NCI-H510A (cell line): ENCODE measurements at places on chromosomes 3 and 15.

- no peak for DNase-seq
Measured at GRCh38 chr3:157317895-157318294, 118.8 kb upstream of the PTX3 start.

GRCh38 chr3:3806092-3806491 is 6.9 kb downstream of the LRRN1 start:
- DNase-seq, result no peak

DNA sequence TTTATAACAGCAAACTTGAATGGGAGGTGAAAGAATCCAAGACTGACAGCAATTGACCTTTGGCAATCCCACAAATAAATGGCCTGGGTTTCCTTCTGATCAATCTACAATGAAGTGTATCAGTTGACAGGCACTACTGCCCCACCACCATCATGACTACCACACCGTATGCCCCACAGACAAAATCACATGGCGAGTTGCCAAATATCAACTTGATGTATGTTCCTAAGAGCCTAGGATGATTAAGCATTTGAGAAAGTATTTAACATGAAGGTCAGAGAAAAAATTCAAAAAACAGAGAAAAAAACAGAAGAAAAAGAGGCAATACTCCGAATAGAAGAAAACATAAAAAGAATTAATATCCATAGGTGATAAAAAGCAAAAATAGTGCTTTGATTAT is 215.9 kb upstream of the STAC start:
- no peak for DNase-seq

DNA sequence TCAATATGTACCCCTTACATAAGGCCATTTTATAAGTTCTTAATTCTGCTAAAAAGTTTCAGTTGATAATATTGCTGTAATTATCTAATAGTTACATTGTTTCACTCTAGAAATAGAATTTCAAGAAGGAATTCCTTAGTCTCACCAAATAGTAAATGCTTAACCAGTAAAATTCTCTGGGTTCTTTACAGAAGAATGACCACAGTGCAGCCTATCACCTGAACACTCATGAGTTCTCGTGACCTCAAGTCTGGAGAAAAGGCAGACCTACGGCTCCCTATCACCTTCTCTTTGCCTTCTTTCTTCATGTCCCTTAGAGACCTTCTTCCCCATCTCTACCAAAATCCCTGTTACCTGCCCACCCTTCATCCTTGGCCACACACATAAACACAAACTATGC is 30.9 kb downstream of the CCDC191 start:
- no peak for DNase-seq

DNA sequence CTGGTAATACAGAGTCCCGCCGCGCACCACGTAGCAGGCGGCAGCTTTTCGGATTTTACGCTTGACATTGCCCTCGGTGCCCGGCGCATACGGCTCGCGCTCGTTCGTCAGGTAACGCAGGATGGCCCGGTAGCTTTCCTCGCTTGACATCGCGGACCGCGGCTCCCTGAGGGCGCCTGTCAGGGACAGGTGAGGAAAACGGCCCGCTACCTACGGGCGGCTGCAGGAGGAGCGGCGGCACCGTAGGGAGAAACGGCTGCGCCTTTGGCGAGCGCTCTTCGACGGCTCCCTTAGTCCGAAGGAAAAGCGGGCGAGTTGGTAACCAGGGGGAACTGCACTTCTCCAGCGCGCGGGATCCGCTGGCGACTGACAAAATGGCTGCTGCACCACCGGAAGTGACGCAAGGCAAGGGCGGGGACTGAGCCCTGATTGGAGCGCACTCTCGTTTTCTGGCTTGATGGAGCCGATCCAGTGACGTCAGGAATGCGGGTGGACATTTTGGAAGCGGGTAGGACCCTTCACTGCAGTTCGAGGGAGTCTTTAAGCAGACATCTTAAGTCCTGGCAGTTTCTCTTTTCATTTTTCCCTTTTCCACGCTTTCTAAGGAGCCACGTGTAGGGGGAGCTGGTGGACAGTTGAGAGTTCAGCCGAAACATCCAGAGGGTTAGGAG is at the start of gene ZBTB11:
TSS of gene ZBTB11 (minus strand) at position 368 of the 671 bp plus-strand sequence. CDS start at position 150, 218 bp downstream.
- no peak for DNase-seq
